ENCODE measurements at places on chromosomes 16 and 17.

GRCh38 chr17:39364236-39365025, 37.0 kb downstream of the FBXL20 start:
- peak; percentile 74 for DNase-seq

DNA sequence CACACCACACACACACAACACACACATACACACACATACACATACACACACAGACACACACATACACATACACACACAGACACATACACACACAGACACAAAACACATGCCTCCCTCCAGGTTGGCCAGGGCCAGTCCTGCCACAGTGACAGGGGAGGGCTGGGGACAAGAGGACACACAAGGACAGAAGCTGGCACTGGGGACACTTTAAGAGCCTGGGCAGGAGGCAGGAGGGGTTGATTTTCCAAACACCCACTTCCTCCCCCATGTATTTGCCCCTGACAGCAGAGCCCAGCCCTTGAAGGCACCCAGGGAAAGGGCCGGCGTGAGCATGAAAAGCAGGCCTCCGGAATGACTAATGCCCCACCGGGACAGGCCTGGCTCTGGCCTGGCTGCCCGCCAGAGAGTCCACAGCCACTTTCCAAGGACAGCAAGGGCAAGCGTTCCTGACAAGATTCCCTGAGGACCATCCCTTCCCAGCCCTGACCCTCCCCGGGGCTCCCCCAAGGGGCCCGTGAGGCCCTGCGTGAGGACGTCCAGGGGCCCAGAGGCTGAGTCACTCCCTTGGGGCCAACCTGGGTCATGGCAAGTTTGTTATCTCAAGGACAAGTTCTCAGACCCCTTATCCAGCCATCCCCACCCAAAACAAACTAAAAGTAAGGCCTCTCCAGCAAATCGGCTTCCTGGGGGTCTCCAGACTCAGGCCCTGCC, 235.6 kb downstream of the ZNF423 start:
- no peak for DNase-seq

DNA sequence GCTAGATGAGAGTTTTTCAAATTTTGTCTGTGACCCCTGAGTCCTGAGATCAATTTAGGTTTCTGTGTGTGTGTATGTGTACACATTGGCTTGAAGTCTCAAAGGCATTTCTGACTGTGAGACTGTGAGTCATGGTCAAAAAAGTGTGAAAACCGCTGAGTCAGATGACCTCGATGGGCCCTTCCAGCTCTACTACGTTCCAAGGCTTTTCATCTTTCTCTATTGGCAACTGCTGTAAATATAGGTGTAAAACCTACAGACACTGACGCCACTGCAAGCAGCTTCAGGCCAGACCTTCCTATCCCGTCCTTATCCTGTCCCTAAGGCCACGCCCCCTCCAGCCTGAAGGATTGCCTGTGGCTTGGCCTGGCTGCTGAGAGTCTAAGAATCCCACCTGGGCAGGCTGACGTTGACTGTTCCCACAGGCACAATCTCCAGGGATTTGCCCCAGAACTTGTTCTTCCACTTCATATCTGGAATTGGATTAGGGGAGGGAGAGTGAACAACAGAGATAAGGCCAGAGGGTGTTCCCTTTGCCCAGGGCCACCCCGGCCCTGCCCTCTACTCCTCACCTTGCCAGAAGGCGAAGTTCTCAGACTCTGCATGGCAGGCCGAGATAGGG, 11.3 kb downstream of the OSBPL7 start:
- no peak for DNase-seq

DNA sequence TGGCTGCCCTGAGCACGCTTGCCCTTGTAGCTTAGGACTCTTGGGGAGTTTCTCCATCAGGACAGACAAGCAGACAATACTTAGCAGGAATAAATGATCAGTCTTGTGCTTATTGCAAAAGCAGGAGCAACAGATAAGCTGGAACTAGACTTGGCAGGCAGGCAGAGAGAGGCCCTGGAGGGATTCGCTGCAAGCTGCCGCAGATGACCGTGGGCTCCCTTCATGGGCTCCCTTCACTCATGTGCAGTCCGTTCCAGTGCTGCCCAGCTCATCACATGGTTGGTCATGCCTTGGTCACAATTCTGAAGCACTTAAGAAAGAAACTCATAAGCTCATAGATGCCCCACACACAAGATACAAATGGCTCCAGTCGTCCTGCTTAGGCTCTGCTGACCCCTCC, 2.4 kb upstream of the SLC5A10 start:
- DNase-seq: no peak

DNA sequence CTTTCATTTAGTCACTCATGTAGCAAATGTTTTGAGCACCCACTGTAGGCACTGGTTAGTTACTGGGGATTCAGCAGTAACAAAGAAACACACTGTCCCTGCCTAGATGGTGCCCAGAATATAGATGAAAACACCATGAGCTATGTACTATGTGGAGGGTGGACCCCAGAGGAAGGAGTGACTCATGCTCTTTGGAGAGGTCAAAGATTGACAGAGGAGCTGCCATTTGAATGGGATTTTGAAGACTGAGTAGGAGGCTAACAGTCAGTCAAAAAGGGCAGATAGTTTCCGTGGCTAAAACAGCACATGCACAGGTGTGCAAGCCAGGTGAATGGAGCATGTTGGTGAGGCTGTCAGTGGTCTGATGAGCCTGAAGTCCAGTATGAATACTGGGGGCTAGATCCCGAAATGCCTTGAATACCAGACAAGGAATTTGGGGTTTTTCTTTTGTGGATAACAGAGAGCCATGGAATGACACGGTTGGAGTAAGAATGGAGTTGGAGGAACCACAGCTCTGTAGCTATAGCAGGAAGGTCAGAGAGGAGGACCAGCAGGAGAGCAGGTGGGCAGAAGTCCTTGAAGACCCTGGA, 6.1 kb downstream of the IL21R start:
- no peak for DNase-seq

DNA sequence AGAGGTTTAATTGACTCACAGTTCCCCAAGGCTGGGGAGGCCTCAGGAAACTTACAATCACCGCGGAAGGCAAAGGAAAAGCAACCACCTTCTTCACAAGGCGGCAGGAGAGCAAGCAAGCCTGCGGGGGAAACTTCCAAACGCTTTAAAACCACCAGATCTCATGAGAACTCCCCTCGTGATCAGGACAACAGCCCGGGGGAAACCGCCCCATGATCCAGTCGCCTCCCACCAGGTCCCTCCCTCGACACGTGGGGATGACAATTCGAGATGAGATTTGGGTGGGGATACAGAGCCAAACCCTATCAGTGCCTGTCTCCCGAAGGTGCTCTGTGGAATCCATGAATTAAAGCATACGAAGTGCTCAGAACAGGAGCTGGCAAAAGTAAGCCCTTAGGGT, 43.9 kb upstream of the ABR start:
- DNase-seq: no peak

GRCh38 chr16:68265078-68265920, 973 bp downstream of the SLC7A6 start:
- peak; percentile 53 for DNase-seq

DNA sequence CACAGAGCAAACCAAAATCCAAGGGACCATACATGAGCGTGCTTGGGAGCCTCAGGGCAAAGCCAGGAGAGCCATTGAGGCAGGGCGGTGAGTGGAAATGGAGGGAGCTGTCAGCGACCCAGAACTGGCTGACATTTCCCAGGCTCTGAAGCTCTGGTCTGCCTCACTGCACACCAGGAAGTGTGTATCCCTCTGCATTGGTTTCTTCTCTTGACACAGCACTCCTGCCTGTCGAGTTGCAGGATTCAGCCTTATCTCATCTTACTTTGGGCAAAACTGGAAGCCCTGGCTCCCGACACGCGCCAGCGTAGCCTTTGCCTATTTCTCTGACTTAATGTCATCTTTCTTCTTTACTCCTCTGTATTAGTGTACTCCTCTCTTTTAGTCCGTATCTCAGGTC, 144.7 kb upstream of the HS3ST3A1 start:
- DNase-seq: no peak

DNA sequence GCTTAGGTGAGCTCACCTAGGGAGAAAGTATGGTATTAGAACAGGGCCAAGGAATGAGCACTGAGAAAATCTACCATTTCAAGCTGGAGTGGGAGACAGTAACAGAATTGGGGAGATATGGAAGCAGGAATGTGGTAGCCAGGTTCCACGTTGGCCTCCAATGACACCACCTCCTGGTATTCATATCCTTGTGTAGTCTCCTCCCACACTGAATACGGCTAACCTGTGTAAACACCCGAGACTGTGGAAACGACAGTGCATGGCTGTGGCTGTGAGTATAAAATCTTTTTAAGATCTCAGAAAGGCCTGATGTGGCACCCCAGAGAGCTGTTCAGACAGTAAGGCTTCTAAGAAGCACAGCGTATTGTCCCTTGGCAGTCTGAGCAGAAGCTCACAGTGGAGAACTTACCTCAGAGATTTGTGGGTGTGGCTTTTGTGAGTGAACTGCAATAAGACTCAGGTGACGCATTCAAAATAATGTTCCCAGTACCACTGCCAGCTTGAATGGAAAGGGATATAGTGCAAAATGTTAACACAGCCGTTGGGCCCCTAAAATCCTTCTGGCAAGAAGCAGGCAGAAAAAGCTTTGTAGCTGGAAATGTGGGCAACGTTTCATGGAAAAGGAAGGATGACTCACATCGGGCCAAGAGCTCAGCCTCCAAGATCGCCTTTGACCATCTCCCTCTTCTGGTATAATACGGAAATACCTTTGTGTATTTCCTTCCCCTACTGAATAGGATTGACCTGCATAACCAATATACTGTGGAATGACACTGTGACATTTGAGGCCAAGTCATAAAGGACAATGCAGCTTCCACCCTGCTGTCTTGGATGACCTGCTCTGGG, 14.4 kb downstream of the SDR42E1 start:
- peak; percentile 32 for DNase-seq

- no peak for DNase-seq
Measured at GRCh38 chr16:57141822-57142631, 43.8 kb downstream of the PSME3IP1 start.

- no peak for DNase-seq
Measured at GRCh38 chr17:81289627-81290026, 5.5 kb downstream of the SLC38A10 start.

DNA sequence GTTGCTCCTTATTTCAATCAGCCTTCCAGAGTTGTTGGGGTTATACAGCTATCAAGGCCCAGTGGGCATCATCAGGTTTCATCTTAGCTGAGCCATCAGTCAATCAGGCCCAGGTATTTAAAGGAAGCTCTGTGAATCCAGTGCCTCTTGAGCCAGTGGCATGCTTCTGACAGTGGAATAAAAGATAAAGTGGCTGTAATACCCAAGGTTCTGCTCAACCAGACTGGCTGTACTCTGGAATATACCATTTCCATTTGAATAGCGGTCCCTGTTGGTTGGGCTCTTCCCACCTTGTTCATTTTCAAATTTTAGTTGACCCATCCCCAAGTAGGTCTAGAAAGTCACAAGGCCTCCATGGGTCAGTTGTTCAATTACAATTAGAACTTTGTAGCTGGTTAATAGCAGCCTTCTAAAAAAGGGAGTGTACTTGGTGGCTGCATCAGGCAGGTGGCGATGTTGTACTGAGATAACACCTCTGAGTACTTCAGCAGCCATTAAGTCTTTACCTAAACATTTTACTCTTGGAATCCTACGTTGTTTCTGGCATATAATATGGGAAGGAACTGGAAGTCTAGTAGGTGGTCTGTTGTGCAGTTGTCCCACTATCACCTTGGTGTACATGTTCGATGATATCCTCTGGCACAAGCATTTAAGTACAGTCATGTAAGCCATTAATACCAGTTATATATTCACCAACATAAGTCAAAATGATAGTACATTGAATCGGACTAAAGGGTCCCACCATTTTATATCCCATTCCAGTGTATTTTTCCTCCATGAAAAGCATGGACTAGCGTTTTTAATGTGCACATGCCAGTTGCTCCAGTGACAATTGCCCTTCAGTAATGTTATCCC, 294.1 kb downstream of the BCAS3 start:
- DNase-seq: peak; percentile 28

- DNase-seq: no peak
Measured at GRCh38 chr17:21843318-21843865, 151.1 kb downstream of the KCNJ18 start.

GRCh38 chr16:83348991-83349390, 458.8 kb upstream of the HSBP1 start:
- DNase-seq: no peak

DNA sequence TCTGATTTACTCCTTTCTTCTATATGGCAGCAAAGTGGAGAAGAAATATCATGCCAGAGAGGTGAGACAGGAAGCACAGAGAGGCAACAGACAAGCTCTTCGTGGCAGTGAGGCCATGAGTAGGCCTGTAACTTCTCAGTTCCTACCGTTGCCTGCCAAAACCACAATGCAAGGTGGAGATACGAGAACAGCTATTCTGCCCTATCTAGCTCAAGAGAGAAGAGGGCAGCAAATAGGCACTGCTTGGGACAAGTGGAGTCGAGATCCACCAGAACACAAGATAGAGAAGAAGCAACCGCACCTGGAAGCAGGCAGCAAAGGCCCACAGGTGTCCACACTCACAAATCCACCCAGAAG, 24.8 kb downstream of the RANBP10 start:
- DNase-seq: no peak

- DNase-seq: no peak
Measured at GRCh38 chr17:2264067-2264860, 39.3 kb downstream of the SMG6 start.

DNA sequence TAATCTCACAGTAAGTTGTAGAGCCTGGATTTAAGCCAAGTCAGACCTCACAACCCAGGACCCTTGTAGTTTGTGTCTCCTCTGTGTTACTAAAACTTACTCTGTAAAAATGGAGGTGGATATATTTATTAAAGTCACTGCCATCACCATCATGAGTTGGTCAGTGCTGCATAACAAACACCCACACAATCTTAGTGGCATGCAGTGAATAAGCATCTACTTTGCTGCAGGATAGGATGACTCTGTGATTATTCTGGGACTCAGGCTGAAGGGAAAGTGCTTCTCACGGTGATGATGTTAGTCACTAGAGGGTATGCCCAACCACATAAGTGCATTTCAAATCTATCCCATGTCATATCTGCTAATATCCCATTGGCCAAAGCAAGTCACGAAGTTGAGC, 398.7 kb downstream of the XYLT1 start:
- peak; percentile 58 for DNase-seq

DNA sequence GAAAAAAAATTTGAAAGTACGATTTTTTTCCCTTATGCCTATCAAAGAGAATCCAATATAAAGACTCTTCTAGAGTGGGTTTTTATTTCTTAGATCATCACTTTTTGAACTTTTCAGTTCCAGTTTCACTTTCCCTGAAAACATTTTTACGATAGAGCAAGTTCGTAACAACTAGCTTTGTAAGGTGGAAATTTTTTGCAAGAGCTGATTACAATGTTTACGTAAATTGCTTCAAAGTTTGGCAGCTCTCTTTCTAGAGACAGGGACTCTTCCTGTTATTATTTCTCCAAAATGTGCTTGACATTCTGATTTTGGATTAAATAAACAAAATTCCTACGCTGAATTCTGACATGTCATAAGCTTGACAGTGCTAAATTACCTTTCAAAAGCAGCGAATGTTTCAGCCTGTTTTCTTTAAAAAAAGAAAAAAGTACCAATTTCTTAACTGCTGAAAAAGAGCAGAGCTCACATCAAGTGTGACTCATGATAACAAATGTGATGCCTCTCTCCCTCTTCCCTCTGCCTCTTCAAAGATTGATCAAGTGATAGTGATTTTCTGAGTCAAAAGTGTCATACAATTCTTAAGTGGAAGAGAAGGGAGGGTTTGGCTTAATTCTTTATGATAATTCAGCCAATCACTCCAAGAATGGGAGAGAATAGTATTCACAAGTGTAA, 175.2 kb downstream of the KCNJ2 start:
- peak; percentile 37 for DNase-seq

Measured in inflammatory macrophage (primary cell).